ENCODE measurements at places on chromosomes 7 and 10.

DNA sequence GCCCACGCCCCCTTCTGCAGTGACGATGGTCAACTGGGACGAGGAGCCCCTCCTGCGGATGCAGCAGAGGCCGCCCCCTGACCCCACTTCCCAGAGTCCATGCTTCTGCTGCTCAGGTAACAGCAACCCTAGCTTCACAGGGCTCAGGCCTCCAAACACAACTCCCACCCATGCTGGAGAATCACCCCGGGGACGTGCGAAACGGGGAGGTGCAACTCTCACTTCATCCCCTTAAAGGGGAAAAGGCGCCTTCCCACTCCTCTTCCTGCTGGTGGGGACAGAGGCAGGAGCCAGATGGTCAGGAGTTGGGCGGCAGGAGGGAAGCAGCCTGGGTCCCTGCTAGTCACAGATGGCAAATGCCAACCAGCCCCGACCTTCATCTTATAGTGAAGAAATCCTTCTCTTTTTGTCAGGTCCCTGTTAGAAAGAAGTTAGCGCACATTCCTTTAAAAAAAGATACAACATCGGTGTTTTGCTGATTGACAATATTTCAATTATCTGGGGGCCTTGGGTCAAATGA lies 155.4 kb downstream of the DIP2C start:
- DNase-seq, result no peak

- no peak for DNase-seq
Observed at GRCh38 chr7:158733775-158734494, 29.3 kb upstream of the NCAPG2 start.

- peak; percentile 70 for DNase-seq
Observed at GRCh38 chr10:116044801-116045248, 228.2 kb downstream of the GFRA1 start.

DNA sequence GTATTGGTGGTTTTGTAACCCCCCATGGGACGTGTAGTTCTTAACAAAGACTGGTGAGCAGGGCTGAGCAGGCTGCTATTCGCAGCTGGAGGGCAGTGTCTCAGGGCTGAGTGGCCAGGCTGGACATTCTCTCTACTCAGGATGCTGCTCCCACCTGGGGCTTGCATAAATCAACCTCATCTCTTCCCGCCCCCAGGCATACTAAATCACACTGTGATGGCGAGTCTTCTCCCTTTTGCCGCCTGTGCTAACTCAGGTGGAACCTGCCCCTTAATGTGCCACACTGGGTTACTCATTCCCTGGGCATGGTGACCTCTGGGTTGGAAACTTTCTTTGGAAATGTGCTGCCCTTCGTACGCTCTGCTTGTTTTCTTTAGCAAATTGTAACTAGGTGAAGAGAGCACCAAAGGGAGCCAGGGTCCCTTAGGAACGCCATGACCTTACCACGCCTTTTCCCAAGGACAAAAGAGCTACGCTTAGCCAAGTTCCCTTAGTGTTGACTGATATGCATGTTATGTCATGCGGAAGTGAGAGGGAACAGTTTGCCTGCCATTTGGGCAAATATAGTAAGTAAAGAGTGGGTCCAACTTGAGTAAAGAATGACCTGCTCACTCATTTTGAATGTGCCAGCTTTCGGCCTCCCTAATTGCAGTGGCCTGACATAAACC lies 40.4 kb upstream of the COBL start:
- no peak for DNase-seq

GRCh38 chr10:129717816-129718547 lies 246.1 kb downstream of the EBF3 start:
- DNase-seq, result no peak

GRCh38 chr7:158263110-158263963 lies 324.3 kb downstream of the PTPRN2 start:
- DNase-seq, result no peak

- no peak for DNase-seq
Observed at GRCh38 chr10:96287392-96288105, 16.2 kb upstream of the BLNK start.

DNA sequence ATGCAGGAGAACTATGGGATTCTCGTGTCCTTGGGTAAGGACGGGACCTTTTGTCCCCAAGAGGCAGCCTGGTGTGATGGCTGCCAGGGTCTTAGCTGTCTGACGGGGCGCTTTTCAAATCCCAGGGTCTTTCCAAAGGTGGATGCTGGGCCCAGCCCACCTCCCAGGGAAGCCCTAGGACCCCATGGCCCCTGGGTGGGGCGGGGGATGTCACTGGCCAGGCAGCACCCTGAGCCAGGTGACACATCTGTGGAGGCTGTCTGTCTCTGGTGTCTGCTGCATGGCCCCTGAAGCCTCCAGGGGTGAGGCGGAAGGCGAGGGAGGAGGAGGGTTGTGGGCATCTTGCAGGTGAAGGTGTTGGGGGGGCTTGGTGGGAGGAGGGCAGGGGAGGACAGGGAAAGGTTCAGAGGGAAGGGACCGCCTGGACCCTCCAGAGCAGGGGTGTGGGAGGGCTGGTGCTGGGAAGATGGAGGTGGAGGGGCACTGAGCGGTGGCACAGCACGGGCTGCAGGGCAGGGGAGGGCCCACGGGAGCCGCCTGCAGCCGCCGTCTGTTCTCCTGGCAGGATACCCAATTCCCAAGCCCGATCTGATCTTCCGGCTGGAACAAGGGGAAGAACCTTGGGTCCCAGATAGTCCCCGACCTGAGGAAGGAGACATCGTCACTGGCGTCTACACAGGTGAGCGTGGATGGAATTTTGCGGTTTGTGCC lies 7.0 kb downstream of the ZNF316 start:
- no peak for DNase-seq

GRCh38 chr10:43136995-43137716 lies 1.1 kb upstream of the CSGALNACT2 start:
- DNase-seq, result peak; percentile 58

- no peak for DNase-seq
Observed at GRCh38 chr7:17042211-17042610, 160.4 kb upstream of the AGR3 start.

DNA sequence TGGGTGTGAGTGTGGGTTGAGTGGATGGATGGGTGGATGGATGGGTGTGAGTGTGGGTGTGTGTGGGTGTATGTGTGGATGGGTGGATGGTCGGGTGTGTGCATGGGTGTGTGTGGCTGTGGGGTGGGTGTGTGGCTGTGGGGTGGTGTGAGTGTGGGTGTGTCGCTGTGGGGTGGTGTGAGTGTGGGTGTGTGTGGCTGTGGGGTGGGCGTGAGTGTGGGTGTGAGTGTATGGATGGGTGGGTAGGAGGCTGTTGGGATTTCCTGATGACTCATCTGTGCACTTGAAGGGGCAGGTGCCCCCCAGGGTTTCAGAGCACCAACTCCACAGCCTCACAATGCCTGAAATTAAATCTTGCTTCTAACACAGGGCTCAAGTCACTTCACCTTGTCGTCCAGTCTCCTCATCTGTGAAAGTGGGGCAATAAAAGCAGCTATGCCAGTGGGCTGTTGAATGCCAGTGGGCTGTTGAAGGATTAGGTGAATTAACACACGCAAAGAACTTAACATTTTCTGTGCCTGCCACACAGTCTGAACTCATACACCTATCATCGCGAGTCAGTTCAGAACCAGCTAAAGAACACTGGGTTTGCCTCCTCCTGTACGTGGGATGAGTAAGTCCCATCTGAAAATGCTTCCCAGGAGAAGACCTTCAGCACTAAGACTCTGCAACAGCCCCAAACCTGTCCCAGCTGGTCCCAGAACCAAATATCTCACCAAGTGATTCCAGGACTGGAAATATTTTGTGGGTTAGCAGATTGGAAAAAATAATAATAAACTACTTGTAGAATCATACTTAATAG lies 32.0 kb downstream of the SFMBT2 start:
- DNase-seq, result no peak

GRCh38 chr7:786472-787255 lies 45.6 kb upstream of the SUN1 start:
- DNase-seq, result peak; percentile 37

- DNase-seq, result peak; percentile 27
Observed at GRCh38 chr10:9024210-9024609, 969.7 kb downstream of the GATA3 start.

DNA sequence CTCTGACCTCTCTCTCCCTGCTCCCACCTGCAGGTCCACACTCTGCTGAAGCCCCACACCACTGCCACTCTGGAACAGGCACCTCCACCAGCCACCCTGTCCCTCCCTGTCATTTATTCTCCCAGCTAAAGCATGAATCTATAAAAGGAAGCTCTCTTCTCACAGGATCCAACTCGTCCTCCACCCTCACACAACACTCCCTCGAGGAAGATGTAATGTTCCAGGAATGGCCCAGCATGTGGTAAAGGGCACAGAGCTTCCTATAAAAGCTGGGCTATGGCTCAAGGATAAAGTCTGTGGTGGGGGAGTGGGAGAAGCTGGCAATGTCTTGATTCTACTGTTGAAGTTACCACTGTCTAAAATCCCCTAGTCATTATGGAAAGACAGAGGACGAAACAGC lies 67.4 kb downstream of the ERCC6 start:
- no peak for DNase-seq

DNA sequence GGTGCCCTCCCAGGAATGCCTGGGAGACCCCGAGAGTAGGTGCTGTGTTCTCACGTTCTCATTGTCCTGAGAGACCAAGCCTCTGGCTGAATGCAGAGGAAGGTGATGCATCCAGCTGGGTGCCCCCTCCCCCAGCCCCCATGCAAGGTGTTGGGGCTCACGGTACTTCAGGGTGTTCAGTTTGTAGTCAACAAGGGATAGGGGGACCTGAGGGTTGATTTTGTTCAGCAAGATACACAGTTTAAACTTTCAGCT lies 60.4 kb upstream of the DUSP5 start:
- DNase-seq, result no peak

GRCh38 chr10:89185658-89186057 lies 21.5 kb downstream of the CH25H start:
- no peak for DNase-seq

GRCh38 chr10:96834120-96834519 lies 2.0 kb downstream of the LCOR start:
- peak; percentile 49 for DNase-seq

DNA sequence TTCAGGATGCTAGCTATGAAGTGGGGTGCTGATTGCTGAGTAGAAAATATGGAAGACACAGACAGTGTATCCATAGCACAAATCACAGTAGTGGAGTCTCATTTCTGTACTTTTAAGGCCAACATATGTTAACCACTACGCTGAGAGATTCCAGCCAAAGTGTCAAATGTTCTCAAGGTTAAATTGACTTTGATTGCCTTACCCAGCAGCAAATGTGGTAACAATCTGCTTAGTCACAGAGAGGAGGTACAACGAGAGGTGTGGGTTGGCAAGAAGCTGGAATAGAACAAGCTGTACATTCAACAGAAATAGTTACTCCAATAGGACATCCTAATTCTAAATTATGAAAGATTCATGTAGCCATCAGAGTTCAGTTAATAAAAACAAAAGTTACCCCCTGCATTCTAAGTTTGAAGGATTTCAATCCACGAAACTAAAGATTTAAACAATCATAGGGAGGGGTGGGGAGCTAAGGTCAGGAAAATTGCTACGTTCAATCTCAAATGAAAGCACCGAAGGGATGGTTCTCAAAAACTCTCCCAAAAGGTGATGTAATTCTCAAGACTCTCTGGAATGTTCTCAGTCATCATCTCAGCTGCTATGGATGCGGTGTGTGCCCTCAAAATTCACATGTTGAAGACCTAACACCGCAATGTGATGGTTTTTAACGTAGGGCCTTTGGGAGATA lies 137.0 kb downstream of the ETV1 start:
- peak; percentile 84 for DNase-seq

DNA sequence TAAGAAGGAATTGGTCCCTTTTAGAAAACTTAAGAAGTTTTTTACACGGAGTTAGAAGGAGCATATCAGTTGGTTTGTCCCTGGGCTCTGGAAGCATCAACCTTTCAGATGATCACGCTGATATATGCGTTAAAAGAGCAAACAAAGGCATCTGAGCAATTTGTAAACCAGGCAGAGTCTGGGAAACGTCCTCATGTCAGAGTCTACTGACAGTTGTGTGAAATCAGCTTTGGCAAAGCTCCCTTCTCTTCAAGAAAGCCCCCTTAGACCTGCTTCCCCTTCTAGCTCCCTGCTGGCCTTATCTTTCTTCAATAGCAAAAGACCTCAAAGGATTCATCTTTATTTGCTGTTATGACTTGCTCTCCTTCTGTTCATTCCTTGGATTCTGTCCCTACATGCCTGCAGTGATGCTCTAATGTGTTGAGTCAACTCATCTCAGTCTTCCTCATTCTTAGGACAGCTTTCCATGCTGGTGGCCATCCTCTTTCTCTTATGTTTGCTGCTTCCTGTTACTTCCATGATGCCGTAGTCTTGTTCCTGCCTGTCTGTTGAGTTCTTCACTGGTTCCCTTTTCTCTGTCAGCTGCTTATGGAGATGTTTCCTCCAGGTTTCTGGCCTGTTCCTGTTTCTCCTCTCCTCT lies 106.5 kb upstream of the BMPER start:
- DNase-seq, result no peak

GRCh38 chr10:121519901-121520493 lies 78.2 kb downstream of the FGFR2 start:
- no peak for DNase-seq

DNA sequence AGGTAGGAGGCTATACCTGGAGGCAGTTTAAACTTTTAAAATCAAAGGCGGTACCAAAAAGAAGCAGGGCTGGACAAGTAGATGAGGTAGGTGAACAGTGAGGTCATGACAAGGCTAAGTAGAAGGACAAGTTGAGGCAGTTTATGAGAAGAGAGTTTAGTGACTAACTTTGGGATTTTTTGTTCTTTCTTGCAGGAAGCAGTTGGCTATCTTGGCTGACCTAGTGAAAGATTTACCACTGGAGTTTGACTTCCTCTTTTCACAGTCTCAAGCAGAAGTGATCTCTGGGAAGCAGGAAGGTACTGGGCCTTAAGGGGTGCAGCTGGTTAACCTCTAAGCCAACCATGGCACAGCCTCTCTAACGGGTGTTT lies 26.3 kb downstream of the ENTPD7 start:
- DNase-seq, result no peak

- DNase-seq, result peak; percentile 40
Observed at GRCh38 chr7:151025924-151026671, 1.8 kb upstream of the ATG9B start.

- no peak for DNase-seq
Observed at GRCh38 chr7:23218196-23218595, 28.4 kb upstream of the GPNMB start.

DNA sequence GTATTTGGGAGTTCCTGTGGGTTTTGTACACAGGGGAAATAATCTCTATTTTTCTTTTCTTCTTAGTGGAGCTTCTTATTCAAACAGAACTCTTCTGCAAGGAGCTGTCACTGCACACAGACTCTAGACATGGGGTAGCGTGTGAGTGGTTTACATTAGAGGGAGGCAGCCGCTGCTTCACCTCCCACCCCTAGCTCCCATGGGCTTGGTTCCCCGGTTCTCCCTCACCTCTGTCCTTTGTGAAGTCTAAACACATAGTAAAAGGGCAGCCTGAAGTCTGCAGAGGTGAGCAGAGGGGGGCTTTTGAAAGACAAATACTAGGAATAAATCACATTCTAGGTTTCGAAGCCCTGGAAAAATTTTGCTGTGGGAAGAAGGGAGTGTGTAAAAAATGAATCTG lies 5.5 kb downstream of the ASB4 start:
- DNase-seq, result no peak

- DNase-seq, result no peak
Observed at GRCh38 chr10:95745501-95745900, 10.5 kb upstream of the ENTPD1 start.

All from iris pigment epithelial cell (primary cell).